ENCODE measurements at places on chromosomes 4 and X.

DNA sequence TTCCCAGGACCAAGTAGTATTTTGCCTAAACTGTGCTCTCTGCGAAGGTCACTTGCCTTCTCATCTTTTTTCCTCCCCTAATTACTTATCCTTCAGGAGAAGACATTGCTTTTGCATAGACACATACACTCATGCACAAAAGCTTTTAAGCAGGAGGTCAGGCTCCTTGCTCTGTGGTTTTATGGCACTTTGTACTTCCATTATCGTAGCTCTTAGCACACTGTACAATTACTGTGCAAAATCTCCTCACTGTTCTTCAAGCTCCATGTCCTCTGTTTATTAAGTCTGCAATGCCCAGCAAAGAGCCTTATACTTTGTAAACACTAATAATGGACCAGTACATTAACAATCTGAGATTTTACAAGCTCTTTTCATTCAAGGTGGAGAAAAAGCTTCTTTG, 188.4 kb upstream of the GNPDA2 start:
- DNase-seq, result no peak

- no peak for DNase-seq
Measured at GRCh38 chrX:46587158-46587557, 13.6 kb downstream of the CHST7 start.

DNA sequence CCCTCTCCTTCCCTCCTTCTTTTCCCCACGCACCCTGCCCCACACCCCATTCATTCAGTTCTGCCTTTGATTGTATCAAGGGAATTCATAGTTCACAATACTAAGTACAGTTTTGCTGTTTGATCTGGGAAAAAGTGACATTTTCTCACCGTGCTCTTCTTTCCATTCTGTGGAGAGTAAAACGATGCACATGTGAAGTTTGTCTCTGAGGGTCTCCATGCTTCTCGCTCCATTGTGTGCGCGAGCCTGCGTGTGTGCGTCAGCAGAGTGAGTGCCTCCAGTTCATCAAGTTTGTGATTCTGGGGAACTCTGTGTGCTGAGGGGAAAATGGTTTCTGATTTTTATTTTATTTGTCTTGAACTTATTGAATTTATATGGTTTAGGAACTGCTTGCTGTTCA, 1.9 kb downstream of the STK26 start:
- DNase-seq, result no peak

DNA sequence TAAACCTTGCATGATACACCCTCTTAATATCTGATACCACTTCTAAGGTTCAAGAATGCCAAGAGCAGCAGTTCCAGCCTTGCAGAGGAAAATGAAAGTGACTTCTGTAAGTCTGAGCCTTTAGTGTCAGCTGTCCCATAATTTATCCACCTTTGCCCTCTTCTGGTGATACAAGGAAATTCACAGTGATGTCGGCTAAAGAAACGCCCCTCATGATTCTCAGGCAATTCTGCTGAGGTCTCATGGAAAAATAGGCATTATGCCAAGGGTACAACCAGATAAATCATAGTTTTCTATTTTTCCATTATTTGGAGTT, 172.2 kb upstream of the CXCL13 start:
- peak; percentile 16 for DNase-seq

DNA sequence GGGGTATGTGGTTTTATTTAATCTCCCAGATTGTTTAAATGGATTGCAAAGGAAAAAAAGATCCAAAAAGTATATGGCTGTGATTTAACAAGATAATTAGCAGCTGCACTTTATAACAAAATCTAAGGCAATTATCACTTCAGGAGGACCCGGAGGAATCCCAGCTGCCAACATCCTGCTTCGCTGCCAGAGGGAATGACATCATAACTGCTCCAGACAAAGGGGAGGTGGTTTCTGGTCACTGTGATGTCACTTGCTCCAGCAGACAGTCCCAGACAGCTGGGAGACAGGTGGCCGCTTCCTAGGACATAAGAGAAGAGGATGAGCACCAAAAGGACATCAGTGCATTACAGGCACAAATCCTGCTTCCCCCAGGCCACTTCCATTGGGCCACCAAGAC, 371.0 kb downstream of the BCOR start:
- DNase-seq, result no peak

DNA sequence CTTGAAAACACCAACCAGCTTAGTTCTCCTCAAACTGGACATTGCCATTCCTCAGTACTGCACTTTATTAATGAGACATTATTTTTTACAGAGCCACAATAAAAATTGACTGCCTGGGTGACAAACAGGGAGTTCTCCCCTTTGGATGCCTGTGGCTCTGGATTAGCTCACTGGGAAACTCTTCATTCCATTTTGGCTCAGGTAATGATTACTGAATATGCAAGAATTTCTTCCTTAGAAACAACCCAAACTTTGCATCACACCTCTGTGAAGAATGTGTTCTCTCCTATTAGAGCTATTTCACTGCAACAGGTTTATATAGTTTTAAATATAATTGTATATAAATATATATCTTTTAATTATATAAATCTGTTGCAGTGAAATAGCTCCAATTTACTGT, 2065.8 kb downstream of the ARAP2 start:
- DNase-seq, result no peak

DNA sequence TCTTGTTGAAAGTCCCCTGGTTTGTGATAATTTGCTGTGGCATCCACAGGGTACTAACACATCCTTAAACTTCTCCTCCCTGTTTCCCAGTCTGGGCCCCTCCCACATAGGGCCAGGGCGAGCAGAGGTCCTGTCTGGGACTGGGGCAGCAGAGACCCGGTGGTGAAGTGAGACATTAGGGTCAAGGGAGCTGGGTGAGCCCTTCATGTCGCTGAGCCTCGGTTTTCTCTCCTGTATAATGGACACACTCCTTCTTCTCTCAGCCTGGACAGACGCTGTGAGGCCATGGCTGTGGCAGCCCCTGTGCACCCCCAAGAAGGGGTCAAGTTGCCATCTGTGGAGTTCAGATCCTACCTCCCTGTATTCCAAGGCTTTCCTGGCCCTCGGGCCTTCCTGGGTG, 33.0 kb upstream of the HMX1 start:
- no peak for DNase-seq

DNA sequence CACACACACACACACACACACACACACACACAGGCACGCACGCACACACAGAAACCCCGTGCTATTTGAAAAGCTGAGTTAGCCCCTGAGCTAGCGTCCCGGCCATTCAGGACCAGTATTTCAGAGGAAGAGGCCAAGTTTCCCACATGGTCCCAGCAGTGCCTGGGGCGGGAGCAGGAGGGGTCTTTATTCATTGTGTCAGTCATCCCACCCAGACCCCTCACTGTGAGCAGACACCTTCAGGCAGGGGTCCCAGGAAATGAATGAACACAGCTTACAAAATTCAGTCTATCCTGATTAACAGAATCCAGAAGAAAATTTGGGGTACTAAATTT, 58.1 kb downstream of the ZFYVE28 start:
- no peak for DNase-seq

- no peak for DNase-seq
Measured at GRCh38 chr4:165668694-165669093, 204.3 kb upstream of the TLL1 start.

GRCh38 chr4:121336706-121337105, 44.1 kb downstream of the QRFPR start:
- no peak for DNase-seq

GRCh38 chrX:27968878-27969277, 12.4 kb downstream of the DCAF8L1 start:
- no peak for DNase-seq
